Cortex of kidney (tissue), 1 donor: ENCODE measurements at places on chromosomes 12 and 14.

GRCh38 chr14:99524091-99524661, 43.0 kb downstream of the CCNK start:
- DNase-seq, result no peak

DNA sequence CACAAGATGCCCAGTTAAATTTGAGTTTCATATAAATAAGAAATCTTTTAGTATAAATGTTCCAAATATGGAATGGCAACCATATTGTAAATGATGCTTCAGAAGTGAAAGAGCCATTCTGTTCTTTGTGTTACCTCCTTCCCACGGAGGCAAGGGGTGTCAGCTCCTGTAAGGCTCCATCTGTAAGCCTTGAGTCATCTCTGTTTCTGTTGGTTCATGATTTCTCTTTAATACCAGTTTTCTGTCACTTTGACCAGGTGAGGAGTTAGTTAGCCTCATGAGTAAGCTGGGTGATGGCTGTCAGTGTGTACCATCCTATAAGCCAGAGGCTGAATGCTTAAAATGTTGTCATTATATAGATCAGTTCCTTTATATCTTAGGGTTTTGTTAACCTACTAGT, 61.9 kb downstream of the TMEM30B start:
- DNase-seq, result no peak

DNA sequence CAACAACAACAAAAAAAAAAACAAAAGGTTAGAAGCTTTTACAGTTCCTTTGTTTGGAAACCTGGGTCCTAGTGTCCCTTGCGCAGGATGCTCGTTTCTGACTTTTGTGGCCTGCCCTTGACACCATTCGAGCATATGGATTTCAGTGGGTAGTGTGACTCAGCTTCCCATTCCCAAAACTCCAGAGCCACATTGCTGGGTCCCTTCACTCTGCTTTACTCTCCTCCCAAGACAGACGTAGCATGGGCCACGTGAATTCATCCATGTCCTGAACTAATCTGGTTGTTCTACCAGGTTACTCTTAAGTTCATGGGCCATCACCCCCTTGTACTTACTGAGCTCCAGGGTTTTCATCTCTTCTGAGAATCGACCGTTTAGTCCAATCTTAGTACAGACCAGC, 68.0 kb upstream of the MAX start:
- no peak for DNase-seq

DNA sequence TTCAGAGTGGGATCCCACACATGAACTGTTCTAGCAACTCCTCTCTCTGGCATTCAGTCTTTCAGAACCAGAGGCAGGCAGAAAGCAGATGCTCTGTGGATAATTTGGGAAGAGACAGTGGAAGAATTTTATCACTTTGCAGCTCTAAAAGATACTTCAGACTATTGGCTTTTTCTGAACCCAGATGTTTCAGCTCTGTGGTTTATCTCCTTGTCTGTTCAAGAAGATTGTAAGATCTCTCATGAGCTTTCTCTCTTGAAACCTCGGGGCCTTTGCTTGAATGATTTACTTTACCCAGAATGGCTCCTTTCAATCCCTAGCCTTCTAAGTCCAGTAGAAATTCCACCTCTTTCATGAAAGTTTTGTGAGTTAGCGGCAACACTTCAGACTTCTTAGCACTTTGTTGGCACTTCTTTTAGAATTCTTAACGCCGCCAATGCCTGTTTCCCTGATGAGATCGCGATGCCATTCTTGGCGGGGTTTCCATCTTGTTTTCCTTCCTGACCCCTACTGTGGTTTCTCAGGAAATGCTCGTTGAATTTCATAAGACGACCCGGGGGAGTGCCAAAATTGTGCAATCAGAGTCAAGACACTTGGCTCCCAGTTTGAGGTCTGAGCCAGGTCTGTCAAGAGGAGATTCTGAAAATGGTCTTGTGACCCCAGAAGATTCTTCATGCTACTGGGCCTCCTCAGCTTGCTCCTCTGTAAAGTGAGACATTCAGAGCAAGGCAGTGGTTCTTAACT, 107.0 kb upstream of the PRICKLE1 start:
- no peak for DNase-seq

GRCh38 chr12:103561174-103561573, 25.9 kb upstream of the STAB2 start:
- DNase-seq, result no peak

GRCh38 chr12:114013575-114014345, 47.6 kb upstream of the RBM19 start:
- DNase-seq, result no peak

GRCh38 chr12:21561158-21561557, 35.1 kb downstream of the SPX start:
- DNase-seq, result no peak

DNA sequence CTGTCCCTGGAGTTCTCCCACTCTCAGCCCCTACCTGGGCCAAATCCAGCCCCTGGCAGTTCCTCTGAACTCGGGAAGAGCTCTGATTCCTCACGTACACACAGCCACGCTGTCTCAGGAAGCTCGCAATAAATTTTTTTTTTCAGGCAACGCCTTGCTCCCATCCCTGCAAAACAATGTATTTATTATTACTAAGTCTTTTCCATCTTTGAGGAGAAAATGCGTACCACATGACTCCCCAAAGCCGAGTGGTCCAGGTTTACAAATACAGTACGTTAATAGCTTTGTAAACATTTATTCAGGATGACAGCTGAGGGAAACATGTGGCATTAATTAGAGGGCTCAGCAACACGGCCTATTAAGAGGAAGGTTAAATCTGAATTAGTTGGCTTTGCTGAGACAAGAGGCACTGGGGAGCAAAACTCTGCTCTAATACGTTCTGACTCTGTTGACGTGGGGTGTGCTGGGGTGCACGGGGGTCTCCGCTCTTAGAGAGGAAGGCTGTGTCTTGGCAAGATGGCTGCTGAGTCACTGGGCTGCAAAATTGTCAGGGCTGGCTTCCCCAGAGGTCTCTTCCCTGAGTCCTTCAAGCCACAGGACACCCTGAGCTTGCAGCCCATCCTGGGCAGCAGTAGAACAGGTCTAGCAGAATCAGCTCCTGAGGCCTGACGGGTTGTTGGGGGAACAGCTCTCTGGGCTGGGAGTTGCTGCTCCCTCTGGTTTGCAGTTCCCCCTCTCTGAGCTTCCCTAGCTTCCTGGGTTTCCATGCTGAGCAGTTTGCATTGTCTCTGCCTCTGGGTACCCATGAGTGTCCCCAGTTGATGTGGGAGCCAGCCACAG, 185.2 kb upstream of the TBX3 start:
- no peak for DNase-seq

DNA sequence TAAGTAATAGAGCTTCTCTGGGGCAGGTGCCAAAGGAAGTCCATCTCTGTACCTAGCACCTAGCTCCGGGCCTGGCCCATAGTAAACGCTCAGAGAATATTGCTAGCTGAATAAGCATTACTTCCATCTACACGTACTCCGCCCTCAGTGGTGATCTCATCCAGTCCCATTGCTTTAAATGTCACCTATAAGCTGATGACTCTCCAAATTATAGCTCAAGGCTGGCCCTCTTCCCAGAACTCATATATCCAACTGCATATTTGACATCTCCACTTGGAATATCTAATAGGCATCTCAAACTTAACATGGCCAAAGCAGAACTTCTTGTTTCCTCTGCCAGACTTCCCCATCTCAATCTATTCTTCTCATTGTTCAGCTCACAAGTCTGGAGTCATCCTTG, 6.9 kb upstream of the DYNLL1 start:
- DNase-seq, result no peak

DNA sequence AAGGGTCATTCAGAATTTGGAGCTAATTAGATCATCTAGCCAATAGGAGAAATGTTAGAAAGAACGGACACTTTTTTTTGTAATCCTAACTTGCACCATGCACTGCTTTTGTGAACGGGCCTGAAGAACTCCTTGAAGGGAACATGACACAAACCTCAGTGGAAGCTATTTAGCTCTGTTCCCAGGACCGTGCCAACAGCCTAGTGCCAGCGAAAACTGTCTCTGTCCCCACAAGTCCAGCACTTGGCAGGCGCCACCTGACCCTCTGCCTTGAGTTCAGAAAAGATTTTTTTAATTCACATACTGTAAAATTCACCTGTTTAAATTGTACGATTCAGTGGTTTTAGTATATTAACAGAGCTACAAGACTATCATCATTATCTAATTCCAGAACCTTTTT, 31.3 kb upstream of the KCNA5 start:
- no peak for DNase-seq

DNA sequence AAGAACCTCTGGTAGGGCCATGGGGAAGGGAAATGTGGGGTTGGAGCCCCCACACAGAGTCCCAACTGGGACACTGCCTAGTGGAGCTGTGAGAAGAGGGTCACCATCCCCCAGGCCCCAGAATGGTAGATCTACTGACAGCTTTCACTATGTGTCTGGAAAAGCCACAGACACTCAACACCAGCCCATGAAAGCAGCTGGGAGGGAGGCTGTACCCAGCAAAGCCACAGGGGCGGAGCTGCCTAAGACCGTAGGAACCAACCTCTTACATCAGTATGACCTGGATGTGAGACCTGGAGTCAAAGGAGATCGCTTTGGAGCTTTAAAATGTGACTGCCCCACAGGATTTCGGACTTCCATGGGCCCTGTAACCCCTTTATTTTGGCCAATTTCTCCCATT, 97.8 kb downstream of the HMGA2 start:
- no peak for DNase-seq

GRCh38 chr12:1418144-1418543, 176.2 kb downstream of the FBXL14 start:
- no peak for DNase-seq

- DNase-seq, result no peak
These were observed 6.0 kb downstream of the DMAC2L start for GRCh38 chr14:50318031-50318626.

- DNase-seq, result no peak
These were observed 50.1 kb upstream of the BCL11B start for GRCh38 chr14:99321955-99322730.

GRCh38 chr14:67579040-67579439, 21.0 kb downstream of the PIGH start:
- DNase-seq, result no peak
